Hair follicular keratinocyte (primary cell): ENCODE measurements at places on chromosomes 12 and 14. TPM values are rescaled to one million over a fixed set of nuclear protein-coding genes. Genes with fewer than 3 reads are reported as not detected.

Gene TOMM20L
- total RNA-seq = not detected in 2 replicates

Gene MUCL1
- total RNA-seq = not detected in 2 replicates

Gene RND1
- 0.16 TPM in 1 of 2 replicates, not detected in the other for total RNA-seq

Gene DEPDC4
- 0.62 and 2.3 TPM in 2 replicates for total RNA-seq

Gene LTBP2
- 86.1 and 111 TPM in 2 replicates for total RNA-seq
